Inflammatory macrophage (primary cell): ENCODE measurements at places on chromosomes 16 and 17.
A peak's percentile ranks its signal among the peaks of the same experiment; 100 is the strongest.

- peak; percentile 95 for DNase-seq
These were observed 23.6 kb downstream of the SEZ6 start for GRCh38 chr17:28982131-28982793.

- DNase-seq = no peak
These were observed 132.6 kb upstream of the NOL11 start for GRCh38 chr17:67585077-67585602.

DNA sequence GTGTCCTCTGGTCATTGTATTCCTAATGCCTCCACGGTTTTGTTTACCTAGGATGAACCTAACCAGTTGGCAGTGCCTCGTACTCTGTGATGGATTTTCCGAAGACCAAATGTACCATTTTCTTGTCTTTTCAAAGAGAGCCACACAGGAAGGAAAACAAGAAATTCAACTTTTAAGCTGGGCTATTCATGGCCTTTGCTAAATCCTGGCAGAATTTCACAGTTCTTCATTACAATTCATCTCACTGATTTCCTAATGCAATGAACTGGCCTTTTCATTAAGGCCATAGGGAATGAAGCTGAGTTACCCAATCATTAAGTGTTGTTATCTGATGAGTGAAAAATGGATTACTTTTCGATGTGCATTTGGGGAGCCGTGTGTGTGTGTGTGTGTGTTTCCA lies 7.9 kb upstream of the KCNJ16 start:
- no peak for DNase-seq

DNA sequence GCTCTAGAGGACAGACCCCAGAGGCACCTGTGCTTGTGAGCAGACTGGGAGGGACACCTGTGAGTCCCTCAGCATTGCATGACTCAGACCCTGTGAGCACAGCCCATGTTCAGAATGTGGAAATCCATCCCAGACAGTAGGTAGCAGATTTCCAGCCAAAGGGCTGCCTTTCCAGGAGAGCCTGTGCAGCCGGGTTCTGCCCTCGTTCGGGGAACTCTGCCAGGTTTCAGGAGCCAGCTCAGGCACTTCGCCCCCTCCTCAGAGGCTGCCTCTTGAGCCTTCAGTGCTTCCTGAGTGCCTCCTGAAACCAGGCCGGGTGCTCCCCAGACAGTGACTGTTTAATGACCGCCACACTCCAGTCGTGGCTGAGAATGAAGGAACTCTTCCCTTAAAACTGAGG lies 23.3 kb upstream of the SDR42E2 start:
- DNase-seq = no peak

- no peak for DNase-seq
These were observed 44.7 kb downstream of the IL21R start for GRCh38 chr16:27446721-27447120.

- DNase-seq = no peak
These were observed 204.2 kb downstream of the PRKCA start for GRCh38 chr17:66506641-66507040.

GRCh38 chr17:27367121-27367981 lies 73.4 kb downstream of the WSB1 start:
- no peak for DNase-seq

DNA sequence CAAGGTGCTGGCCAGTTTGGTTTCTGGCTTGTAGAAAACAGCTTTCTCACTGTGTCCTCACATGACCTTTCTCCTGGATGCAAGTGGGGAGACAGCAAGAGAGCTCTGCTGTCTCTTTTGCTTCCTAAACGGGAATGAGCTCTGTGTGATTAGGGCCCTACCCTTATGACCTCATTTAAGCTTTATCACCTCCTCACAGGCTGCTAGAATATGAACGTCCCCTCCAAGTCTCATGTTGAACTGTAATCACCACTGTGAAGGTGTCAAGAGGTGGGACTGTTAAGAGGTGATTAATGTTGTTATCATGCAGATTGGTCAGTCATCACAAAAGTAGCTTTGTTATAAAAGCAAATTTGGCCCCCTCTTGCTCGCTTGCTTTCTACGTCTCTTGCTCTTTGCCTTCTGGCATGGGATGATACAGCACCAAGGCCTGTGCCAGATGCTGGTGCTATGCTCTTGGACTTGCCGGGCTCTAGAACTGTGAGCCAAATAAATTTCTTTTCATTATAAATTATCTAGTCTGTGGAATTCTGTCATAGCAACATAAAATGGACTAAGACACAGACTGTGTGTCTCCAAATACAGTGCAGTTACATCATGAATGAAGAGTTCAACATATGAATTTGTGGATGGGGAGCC lies 14.8 kb upstream of the POLR3E start:
- DNase-seq = no peak

DNA sequence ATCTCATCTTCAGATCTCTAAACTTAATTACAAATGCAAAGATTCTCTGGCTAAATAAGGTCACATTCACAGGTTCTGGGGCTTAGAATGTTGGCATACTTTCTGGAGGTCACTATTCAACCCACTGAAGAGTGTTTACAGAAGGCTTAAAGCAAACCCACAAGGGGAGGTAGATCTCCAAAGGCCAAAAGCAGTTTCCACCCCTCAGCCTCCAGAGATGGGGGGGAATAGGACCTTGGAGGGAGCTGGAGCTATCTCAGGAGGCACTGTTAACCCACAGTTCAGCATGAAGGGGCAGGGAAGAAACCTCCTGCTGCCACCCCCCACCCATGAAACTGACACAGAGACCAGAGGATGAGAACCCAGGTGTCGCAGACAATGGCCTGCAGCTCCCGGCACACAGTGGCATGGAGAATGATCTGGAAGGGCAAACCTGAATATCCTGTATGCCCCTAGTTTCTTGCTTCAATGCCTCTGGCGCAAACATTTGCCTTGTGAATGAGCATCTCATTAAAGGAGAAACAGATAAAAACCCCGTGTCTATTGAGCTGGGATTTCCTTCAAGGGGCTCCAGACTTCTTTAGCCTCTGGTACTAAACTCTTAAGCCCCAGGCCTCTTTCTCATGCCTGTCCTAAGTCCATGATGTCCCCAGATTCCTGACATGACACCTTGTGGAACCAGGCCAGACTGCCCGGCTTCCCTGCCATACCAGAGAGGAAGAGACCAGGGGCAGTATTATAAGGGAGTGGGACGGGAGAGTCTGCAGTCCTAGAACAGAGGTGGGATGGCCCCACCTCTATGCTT lies 103.1 kb upstream of the CDH5 start:
- DNase-seq = no peak

GRCh38 chr16:77812856-77813500 lies 24.6 kb downstream of the VAT1L start:
- no peak for DNase-seq

GRCh38 chr17:16873174-16874035 lies 98.5 kb downstream of the TNFRSF13B start:
- DNase-seq = peak; percentile 17

DNA sequence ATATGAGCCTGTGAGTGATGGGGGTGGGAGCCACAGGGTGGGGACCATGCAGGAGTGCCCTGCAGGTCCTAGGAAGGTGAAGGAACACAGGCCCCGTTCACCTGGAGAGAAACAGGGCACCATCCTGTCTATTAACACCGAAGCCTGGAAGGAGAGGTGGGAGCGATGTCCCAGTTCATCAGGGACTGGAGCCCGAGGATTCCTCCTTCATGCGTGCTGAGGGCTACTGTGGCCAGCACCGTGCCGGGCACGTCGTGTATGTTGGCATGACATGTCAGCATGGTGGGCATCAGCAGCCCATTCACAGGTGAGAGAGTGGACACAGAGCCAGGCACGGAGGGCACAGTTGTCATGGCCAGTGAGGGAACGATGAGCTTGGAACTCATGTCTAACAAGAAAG lies 1.4 kb downstream of the WFIKKN2 start:
- DNase-seq = no peak

DNA sequence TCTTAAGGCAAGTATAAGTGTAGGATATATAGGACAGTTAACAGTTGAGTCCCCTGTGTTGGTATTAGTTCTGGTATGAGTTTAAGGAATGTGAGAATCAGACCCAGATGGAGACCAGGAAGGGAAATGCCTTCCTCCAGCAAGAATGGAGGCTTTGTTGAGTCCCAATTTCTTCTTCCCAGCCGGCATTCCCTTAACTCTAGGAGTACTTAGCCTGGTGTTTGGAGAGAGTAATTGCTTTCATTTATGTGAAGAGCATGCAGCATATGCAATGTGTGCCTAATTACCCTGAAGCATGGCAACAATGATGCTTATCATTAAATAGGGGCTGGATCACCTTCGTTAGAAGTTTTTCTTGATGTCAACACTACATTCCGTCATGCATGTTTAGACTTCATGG lies 225.9 kb upstream of the XYLT1 start:
- no peak for DNase-seq

DNA sequence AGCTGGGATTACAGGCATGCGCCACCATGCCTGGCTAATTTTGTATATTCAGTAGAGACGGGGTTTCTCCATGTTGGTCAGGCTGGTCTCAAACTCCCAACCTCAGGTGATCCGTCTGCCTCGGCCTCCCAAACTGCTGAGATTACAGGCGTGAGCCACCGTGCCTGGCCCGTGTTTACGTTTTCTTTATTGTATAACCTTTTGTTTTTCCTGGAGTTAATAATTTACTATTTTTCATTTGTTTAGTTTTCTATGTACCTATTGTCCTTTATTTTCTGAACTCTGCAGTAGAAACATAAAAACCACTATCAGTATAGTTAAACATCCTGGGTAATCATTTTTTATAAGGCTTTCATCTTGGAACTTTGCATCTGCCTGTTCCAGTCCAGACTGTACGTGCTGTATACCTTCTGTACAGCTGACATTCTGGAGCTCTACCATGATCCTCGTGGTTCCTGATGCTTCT lies 73.6 kb downstream of the PPM1E start:
- no peak for DNase-seq

GRCh38 chr17:21168555-21168865 lies 41.7 kb downstream of the DHRS7B start:
- DNase-seq = no peak

DNA sequence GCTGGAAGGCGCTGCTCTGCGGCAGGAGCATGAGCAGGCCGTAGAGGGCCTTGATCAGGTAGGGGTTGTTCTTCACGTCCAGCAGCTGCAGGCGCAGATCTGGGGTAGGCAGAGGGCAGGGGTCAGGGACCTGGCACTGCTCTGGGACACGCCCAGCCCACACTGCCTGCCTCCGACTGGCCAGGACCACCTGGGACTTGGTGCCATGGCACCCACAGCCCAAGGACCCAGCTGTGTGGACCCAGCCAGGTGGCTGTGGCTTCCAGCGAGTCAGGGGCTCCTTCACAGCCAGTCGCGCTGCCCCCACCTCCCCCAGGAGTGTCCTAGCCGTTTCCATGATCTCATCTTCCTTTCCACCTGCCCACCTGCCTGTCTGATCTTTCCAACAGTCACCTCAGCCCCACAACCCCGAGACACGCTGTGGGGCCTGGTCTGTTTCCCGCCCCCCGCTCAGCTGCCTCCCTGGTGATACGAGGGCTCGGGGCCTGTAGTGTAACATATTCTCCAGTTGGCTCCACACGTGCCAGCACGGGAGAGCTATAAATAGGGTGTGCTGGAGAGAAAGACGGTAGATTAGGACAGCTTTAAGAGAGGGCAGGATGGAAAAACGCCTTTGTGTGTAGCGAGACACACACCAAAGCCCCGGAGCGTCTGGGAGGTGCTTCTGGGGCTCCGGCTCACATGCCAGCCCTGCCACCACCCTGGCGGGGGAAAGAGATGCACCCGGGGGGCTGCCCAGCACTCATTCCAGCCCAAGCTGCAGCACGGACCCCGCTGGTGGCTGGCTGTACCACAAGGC lies 7.2 kb upstream of the MTSS2 start:
- no peak for DNase-seq

GRCh38 chr17:3944485-3945388 lies 19.5 kb downstream of the ATP2A3 start:
- no peak for DNase-seq

- DNase-seq = no peak
These were observed 10.0 kb downstream of the GGA2 start for GRCh38 chr16:23500212-23500861.

GRCh38 chr16:7613518-7613917 lies 280.9 kb downstream of the RBFOX1 start:
- no peak for DNase-seq

DNA sequence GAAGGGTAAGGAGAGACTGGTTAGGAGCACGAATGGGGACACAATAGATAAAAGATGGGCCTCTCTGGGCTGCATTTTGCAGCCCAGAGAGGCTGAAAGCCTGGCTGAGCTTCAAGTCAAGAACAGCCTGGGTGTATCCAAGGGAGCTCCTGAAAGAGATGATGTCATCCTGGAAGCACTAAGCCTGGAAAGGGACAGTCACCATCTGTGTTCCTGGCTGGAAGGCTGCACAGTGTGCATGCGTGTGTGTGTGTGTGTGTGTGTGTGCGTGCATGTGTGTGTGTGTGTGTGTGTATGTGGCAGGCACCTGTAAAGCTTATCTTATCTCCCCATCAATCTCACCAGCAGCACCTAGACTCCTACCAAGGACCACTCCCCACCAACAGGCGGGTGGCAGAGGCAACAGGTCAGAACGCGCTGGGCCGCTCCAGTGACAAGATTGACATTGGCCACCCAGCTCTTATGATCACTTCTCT lies 44.1 kb downstream of the COG7 start:
- DNase-seq = no peak

DNA sequence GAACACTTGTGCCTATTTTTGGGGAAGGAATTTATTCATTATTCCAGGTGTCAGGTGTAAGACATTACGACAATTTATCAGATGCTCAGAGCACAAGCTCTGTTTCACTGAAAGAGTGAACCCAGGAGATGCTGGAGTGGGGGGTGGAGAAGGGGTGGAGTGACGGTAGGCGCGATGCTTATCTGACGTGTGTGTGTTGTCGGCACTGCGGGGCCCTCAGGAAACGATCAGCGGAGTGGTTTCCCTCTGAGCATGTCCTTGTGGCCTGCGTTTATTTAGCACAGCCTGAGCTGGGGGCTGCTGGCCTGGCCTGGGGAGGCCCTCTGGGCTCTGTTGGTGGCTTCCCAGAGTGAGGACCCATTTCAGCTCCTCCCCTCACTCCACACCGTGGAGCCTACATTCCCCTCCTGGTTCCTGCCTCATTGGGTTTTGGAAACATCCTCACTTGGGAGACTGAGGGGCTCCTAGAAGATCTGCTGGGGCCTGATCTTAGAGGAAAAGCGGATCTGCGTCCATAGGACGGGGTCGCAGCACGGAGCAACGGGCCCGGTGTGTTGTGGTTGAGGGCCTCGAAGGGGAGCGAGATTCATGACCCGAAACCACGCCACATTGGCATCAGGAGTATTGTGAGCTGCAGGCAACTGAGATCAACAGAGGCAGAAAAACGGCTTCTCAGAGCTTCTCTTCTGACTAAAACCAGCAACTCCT lies 19.0 kb upstream of the GNG13 start:
- DNase-seq = no peak

DNA sequence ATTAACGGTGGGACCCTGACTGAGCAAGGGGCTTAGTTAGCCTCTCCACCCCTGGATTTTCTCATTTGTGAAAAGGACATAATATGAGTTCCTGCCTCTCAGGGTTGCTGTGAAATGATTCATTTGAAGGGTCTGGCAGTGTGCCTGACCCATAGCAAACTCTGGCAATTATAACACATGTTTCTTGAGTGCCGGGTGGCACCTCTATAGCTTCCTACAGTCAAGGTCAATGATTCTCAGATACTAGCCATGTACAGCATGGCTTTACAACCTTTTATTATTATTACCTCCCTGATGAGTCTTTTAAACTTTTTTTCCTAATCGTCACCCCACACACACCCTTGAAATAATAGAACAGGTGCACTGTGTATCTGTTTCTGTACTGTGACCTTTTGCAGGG lies 42.1 kb downstream of the TMEM114 start:
- no peak for DNase-seq

- no peak for DNase-seq
These were observed 11.0 kb upstream of the NFATC3 start for GRCh38 chr16:68073902-68074760.
